ENCODE measurements at places on chromosomes 6 and 20. TPM values are rescaled to one million over a fixed set of nuclear protein-coding genes. Genes with fewer than 3 reads are reported as not detected.

Gene PGBD1
- total RNA-seq = 3.0 TPM

Gene LAMA4
- 0.21 TPM for total RNA-seq

Gene ERMARD
- total RNA-seq = 33.6 TPM

Gene MUC22
- not detected for total RNA-seq
